ENCODE measurements at places on chromosomes 3 and 15. TPM values are rescaled to one million over a fixed set of nuclear protein-coding genes. Genes with fewer than 3 reads are reported as not detected.

MOBP gene
- total RNA-seq: 0.41 TPM

CPNE4 gene
- total RNA-seq: 14.7 TPM

DRD3 gene
- 0.82 TPM for total RNA-seq

CSPG4 gene
- total RNA-seq: 4.5 TPM

SLC51A gene
- not detected for total RNA-seq

ISG20 gene
- total RNA-seq: not detected
